ENCODE measurements at places on chromosomes 6 and 20.

- DNase-seq, result no peak
These were observed 214.5 kb downstream of the BCKDHB start for GRCh38 chr6:80321011-80321410.

DNA sequence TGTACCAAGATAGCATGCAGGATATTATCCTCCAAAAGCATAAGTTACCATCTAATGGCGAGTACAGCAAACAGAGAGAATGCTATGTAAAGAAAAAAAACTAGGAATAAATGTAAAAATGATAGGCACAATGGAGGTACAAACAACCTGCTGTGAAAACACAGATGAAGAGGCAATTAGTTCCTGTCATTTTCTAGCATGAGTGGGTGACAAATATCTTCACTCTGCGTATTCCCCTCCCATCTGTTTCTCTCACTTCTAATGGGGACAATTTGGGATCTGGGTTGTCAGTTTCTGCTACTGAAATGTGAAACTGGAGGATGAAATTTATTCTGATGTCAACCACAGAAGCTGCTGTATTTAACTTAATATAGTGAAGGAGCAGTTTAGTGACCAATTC is 11.7 kb upstream of the PTPRK start:
- DNase-seq, result no peak

GRCh38 chr6:52595796-52596130 is 18.9 kb upstream of the TRAM2 start:
- DNase-seq, result no peak

DNA sequence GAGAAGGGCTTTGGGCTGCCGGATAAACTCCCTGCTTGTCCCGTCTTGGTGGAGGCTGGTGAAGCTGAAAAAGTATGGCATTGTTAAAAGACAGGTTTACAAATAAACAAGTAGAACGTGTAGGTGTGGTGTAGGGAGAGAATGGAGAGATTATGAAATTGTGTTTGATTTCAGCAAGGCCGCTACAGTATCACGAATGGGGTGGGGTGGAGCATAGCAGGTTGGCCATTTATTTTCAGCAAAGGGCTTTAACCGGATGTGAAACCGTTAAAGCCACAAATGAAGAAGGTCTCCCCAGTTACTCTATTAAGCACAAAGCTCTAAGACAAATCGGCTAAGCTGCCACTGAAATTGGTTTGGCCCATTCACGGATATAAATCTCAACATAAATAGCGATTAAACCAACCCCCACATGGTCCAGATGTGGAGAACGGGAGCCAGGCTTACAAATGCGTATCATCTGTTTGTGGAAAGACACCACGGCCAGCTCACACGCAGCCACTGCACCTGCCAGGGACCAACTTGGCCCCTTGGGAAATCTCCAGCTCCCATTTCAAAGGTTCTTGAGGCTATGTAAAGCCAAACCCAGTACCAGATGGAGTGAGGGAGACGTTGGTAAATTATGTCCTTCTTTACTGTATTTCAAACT is 94.0 kb downstream of the ZMYND8 start:
- DNase-seq, result no peak

DNA sequence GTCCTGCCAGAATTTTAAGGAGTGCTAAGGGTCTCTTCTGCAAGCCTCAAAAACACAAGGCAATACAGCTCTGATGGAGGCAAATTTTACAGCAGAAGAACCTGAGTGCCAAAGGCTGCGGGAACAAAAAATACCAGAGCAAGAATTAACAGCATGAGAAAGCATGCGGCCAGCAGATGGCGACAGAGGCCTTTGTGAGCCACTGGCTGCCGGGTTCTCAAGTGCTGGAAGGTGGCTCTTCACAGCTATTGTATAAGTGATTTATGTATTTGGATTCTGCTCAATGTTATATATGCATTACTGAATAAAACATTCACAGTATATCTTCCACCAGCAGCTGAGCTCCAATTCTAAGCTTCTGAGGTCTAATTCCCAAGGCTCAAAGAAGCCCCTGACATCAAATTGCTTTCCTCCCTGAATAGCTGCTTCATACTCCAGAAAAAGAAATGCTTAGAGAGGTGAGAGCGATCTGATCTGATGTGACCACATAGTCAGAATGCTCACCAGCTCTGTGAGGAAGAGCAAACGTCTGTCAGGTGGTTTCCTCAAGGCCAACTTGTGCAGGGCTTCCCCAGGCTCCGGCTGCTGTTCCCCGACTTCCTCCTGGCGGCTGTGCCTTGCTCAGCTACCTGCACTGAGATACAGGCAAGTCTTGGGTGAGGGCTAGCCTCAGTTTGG is 58.6 kb downstream of the PPP1R3G start:
- peak; percentile 76 for DNase-seq

- DNase-seq, result no peak
These were observed 25.8 kb upstream of the RNGTT start for GRCh38 chr6:88989215-88989614.

DNA sequence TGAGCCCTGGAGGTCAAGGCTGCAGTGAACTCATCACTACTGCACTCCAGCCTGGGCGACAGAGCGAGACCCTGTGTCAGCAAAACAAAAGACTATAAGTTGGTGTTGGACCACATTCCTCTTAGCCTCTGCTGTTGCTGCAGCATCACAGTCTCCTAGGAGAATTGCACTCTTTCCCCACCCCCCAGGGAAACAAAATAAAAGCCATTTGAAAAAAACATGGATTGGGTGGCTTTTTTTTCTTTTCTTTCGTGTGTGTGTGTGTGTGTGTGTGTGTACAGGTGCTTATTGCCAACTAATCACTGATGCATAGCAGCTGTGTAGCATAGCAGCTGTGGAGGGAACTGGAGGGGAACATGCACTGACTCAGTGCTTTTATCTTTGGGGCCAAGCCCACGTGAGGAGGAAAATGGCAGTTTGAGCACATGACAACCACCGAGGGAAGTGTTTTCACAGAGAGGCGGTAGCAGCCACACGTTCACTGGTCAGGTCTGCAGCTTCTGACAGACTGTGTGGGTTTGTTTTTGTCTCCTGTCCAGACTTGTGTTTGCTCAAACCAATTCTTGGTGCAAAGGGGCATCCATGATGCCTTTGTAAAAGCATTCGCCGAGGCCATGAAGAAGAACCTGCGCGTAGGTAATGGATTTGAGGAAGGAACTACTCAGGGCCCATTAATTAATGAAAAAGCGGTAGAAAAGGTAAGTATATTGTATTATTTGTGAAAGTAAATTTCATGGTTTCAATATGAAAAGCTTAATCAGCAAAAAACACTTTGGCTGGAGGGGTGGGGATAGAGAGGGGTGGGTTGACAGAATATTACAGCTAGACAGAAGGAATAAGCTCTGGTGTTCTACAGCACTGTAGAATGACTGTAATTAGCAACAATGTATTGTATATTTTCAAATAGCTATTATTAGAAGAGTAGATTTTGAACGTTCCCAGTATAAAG is 27.7 kb downstream of the ALDH5A1 start:
- peak; percentile 6 for DNase-seq

GRCh38 chr6:45109551-45109950 is 218.6 kb upstream of the RUNX2 start:
- no peak for DNase-seq

DNA sequence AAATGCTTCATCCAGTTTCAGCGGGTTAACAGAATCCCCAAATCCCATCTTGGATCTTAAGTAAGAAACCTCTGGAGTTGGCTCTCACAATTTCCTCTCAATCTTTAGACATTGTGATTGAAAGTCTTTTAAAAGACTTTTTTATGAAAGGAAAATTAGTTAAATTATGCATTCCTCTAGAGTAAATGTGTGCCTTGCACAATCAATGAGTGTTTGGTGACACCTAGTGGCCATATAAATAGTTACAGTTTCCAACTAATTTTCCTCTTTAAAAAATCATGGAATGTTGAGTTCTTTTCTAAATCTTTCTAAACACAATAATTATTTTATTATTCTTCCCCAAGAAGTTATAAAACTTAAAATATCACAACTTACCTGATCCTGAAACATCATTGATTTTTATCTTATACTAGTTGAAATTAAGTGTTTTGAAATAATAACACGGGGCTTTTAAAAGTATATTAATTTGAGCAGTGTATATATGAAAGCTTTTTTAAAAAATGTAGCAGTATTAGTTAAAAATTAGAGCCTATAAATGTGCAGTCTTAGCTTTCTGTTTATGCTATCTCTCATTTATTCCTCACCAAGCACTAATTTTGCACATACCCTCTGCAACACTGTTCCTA is 66.4 kb downstream of the PKHD1 start:
- DNase-seq, result peak; percentile 8

- DNase-seq, result peak; percentile 48
These were observed 477.1 kb upstream of the EYS start for GRCh38 chr6:66184091-66184490.

DNA sequence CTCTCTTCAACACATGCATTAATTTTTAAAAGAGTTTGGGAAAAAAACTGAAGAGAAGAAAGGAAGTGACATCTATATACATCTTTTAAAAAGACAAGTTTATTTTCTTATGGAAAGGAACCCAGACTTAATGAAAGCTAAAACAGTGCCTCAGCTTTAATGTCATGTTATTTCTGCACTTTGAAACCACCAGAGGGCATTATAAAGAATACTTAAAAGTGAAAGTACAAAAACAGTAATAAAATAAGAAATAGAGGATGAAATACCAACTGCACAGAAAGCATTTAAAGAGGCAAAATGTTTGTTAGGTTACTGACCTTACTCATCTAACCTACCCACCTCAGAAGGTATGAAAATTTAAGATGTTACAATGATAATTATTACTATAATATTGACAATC is 98.8 kb downstream of the HUS1B start:
- no peak for DNase-seq

Data from astrocyte of the cerebellum (primary cell).